Stimulated activated CD8-positive, alpha-beta memory T cell treated with anti-CD3 and anti-CD28 coated beads, Interleukin-4, amount 100 ng/mL, for 4 hours (primary cell): ENCODE measurements at places on chromosomes 13 and 19.

GRCh38 chr13:32272021-32272683 lies 43.0 kb downstream of the ZAR1L start:
- DNase-seq, result no peak

- no peak for DNase-seq
Observed at GRCh38 chr19:2770055-2771013, 12.7 kb downstream of the SGTA start.

GRCh38 chr19:38386300-38386970 lies 1.4 kb downstream of the GGN start:
- no peak for DNase-seq

GRCh38 chr13:44906713-44907112 lies 82.6 kb downstream of the NUFIP1 start:
- DNase-seq, result no peak

- no peak for DNase-seq
Observed at GRCh38 chr19:16599655-16600346, 27.6 kb upstream of the SLC35E1 start.

DNA sequence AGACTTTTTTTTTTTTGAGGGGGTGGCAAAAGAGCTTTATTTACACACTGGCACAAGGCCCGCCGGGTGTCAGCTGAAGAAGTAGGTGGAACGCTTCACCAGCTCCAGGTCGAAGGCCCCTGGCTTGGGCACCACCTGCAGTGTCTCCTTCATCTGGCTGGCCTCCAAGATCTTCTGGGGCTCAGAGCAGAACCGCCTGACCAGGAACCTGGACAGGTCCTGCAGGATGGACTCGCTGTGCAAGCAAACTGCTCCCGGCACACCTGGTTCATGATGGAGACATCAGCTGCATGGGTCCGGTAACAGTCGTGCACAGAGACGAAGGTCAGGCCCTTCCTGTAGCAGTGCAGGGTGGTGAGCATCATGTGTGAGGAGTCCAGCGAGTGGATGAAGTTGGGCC lies 4.4 kb upstream of the CYP4F2 start:
- no peak for DNase-seq

GRCh38 chr13:49980266-49980665 lies 16.6 kb upstream of the TRIM13 start:
- no peak for DNase-seq

- DNase-seq, result no peak
Observed at GRCh38 chr13:71611292-71611691, 255.7 kb downstream of the DACH1 start.

- DNase-seq, result no peak
Observed at GRCh38 chr13:39210961-39211534, 172.8 kb downstream of the NHLRC3 start.

DNA sequence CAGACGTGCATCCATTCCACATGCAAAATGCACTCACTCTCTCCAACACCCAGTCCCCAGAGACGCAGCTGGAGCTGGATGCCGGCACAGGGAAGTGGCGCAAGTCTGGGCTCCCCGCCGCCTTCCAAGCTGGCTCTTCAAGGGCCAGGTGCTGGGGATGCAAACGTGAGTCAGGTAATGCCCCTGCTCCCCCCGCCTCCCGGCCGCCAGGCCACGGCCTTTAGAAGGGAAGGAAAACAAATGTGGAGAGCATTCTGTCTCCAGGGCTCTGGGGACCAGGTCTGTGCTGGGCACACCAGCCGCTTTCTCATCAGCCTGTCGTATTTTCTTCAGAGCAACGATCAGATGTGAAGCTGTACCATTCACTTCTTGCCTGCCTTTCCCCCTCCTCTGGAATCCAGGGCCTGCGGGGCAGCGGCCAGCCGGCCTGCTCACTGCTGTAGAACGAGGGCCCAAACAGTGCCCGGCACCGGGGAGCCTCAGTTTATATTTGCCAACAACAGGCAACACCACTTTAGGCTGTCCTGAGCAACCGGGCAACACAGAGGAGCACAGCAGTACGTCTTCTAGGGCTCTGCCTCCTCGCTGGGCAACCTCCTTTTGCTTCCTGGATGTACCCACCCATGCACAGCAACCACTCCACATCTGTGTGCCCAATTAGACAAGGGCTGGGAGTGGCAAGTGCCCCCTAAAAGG lies 3.8 kb downstream of the RAB20 start:
- DNase-seq, result no peak

DNA sequence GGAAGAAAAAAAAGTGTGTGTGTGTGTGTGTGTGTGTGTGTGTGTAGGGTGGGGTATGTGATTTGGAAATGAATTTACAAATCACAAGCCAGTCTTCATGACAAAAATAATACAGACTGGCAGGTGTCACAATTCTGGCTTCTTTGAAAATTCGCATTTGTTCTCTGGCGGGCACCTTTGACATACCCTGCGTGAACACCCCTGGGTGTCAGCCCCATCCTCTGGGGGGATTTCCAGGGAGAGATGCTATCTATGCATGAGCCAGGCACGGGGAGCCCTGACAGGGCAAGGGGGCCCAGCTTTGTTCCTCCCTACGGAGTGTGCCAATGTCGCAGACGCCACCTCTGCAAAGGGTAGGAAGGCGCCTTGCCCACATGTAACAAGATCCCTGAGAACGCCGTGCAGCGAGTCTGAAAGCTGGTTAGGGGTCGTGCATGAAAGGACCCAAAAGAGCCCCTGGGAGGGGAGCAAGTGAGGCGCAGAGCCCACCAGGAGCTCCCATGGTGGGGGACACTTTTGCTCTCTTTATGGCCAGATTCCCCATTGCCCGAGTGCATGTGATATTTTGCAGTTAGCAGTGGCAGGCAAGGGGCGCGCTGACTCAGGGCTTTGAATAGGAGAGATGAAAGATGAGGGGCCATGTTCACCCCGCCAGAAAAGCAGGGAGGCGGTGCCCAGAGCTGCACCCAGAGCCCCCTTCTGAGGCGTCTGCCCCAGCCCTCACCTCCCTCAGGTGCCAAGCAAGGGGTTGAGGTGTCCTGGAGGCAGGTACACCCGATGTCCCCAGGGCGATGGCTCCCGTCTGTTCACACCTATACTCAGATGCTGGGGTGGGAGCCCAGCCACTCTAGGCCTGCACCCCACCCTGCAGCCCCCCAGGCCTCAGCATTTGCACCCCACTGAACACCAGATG lies 45.3 kb downstream of the KLF2 start:
- no peak for DNase-seq

GRCh38 chr19:48332351-48332661 lies 7.0 kb downstream of the EMP3 start:
- no peak for DNase-seq

DNA sequence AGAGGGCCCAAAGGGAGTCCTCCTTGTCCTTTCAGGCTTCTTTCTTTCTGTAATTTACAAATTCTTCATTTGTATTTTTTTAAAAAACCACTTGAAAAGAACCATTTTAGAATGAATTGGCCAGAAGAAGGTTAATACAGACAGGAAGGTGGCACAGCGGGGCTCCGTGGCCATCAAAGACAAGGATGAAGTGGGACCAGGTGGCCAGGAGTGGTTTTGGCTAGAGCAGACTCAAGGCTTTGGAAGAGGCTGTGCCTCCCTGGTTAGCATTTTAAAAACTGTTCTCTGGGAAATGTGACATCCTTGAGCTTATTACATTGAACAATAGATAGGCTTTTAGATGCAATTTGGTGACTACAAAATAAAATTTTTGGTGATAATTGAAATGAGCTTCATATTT lies 48.4 kb downstream of the ATP8A2 start:
- DNase-seq, result no peak

- DNase-seq, result no peak
Observed at GRCh38 chr19:1098177-1099051, 3.2 kb upstream of the POLR2E start.

DNA sequence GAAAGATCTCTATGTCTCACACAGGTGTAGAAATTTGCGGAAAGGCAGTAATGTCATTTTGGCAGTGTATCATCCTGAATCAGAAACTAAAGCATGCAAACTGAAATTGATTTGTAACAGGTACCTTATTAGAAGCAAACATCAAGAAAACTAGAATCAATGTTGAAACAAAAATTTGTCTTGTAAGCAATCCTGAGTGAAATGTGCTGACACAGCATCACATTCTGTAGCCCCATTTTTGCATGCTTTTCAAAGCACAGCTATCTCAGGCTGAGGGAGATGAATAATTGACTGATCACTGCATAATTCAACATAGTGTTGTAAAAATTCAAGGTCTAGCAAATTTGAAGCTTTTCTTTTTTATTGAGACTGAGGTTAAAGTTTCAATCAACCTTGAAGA lies 539.7 kb downstream of the DACH1 start:
- no peak for DNase-seq

GRCh38 chr19:4086411-4086867 lies 19.7 kb upstream of the ZBTB7A start:
- no peak for DNase-seq

DNA sequence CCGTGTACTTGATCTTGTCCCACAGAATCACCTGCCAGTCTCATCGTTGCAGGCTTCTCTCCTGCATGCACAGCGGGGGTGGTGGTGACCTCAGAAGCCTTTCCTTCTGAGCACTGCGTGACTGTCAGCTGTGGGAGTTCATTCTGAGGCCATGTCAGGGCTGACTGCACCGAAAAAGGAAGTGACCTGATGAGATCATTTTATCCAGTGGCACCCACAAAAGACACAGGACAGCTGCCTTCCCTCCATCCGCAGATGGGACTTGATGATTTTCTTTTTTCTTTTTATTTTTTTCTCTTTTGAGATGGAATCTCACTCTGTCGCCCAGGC lies 89.7 kb downstream of the RAB20 start:
- no peak for DNase-seq

DNA sequence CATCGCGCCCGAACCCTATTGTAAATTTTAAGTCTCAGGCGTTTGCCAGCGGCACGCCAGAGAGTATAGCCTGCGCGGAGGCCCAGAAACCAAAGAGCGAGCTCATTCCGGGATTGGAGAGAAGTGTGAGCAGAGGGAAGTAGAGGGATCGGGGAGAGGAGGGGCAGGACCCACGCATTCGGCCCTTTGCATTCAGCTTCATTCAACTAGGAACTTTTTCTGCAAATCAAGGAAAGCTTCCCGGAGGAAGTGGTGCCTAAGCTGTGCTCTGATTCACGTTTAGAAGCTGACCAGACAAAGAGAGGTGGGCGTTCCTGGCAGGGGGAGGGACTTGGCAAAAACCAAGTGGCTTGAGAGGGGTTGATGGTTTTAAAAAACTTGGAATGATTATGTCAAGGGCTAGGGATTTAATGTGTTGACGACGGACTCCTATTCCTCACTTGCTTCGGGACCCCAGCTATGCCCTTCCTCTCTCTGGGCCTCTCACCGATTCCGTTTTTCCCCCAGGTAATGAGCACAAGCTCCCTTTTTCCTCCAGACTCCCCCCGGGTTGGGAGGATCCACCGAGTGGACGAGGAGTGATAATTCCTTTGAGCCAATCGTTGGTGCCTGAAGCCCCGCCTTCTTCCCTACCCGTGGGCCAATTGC lies 811 bp upstream of the PRMT1 start:
- DNase-seq, result no peak

DNA sequence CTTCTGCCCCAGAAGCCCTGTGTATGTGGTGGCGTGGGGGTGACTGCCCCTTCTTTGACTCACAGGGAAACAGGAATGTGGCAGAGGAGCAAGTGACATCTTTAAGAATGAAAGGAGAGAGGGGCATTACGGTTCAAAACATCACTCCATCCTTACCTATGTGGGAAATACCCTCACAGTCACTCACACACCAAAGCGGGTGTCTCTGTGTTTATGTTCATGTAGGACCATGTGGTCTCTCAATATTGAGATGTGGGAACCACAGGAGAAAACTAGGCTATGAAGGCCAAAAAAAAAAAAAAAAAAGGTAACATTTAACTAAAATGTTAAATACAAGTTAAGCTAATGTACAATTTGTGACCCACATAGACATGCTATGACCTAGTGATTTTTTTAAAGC lies 153.6 kb upstream of the GPR12 start:
- no peak for DNase-seq

DNA sequence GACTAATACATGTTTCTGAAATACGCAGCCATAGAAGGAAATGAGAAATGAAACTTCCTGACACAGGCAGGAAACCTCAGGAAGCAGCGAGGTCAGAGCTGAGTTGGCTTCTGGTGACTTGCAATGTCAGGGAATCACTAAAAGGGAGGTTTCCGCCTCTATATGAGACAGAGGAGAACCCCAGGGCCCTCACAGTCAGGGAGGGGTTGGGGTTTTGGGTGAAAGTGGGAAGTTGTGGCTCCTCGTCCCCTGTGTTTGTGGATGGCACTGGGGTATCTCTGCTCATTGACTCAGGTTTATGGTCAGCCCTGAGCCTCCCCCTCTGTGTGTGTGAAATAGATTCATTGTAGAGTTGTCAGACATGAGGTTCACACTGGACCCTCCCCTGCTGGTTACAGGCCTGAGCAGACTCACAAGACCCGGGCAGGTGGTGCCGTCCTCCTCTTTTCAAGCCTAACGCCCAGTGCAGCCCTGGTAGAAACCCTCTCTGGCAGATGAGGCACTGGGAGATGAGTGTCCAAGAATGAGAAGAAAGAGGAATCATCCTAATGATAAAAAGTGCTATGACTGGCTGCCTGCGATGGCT lies 5.5 kb upstream of the LILRA6 start:
- no peak for DNase-seq

GRCh38 chr13:52159159-52159982 lies at the start of gene NEK3:
Gene NEK3 (minus strand): TSS chr13:52159597. CDS start chr13:52156191, 3,406 bp downstream.
- DNase-seq, result peak; percentile 24

DNA sequence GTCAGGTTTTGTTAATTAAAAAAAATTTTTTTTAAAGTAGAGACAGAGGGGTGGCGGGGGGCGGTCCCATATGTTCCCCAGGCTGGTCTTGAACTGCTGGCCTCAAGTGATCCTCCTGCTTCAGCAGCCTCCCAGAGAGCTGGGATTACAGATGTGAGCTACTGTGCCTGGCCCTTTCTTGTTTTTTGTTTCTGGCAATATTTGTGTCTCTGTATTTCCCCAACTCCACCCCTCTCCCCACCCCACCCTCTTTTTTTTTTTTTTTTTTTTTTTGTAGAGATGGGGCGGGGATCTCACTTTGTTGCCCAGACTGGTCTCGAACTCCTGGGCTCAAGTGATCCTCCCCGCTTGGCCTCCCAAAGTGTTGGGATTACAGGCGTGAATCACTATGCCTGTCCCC lies 600 bp upstream of the CAPN12 start:
- no peak for DNase-seq

DNA sequence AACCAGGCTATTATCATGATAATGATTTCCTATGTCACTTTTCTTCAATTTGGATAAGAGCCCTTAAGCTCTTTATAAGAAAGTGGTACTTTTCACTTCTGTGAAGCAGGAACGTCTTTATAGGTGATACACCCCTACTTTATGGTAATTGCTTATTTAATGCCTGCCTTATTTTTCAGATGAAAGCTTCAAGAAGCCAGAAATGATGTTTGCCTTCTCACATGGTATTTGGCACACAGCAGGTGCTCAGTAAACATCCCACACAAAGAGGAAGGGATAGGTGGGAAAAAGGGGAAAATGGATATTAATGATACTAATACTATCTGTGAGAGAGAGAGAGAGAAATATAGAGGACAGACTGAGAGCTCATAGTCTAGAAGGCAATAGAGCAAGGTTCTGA lies 29.0 kb upstream of the WASF3 start:
- no peak for DNase-seq

GRCh38 chr19:32917616-32917996 lies 48.0 kb upstream of the SLC7A9 start:
- DNase-seq, result no peak
